ENCODE measurements at places on chromosomes 6 and 20.

GRCh38 chr20:10322073-10323012, 103.7 kb downstream of the SNAP25 start:
- DNase-seq, result no peak

DNA sequence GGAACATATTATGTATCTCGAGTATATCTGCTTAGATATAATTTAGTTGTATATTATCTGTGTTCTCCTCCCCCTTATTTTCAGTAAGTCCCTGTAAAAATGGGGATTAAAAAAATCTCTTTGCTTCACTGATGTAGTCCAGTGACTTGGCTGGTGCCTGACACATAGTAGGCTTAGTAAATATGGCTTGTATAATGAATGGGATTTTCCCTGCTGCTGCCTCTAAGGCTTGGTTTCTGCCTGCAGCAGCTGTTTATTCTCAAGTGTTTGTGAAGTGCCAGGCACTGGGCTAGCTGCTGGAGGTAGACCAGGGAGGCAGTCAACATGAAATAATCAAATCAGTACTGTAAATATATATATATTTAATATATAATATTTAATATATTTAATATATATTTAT, 1.6 kb upstream of the ZFP64 start:
- DNase-seq, result peak; percentile 2

GRCh38 chr6:19660123-19660910, 176.9 kb upstream of the ID4 start:
- DNase-seq, result no peak

- DNase-seq, result no peak
Measured at GRCh38 chr6:123323452-123324329, 313.1 kb downstream of the TRDN start.

DNA sequence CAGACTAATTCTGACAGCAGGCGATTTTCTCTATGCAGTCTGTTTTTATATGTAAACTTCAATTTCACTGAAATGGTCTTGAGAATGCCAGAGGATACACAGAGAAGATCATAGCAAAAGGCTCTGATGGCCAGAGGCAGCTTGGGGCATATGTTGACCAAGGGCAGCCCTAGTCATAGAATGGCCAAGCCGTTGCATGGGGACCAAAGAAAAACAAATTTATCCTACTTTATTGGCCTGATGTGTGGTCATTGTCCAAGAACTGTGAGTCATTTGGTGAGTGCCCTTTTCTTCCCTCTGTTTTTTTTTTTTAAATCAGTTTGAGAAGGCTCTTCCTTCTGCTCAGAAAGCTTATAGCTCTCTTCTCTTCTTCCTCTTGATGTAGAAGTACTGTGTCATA, 5.8 kb downstream of the HDGFL1 start:
- no peak for DNase-seq

DNA sequence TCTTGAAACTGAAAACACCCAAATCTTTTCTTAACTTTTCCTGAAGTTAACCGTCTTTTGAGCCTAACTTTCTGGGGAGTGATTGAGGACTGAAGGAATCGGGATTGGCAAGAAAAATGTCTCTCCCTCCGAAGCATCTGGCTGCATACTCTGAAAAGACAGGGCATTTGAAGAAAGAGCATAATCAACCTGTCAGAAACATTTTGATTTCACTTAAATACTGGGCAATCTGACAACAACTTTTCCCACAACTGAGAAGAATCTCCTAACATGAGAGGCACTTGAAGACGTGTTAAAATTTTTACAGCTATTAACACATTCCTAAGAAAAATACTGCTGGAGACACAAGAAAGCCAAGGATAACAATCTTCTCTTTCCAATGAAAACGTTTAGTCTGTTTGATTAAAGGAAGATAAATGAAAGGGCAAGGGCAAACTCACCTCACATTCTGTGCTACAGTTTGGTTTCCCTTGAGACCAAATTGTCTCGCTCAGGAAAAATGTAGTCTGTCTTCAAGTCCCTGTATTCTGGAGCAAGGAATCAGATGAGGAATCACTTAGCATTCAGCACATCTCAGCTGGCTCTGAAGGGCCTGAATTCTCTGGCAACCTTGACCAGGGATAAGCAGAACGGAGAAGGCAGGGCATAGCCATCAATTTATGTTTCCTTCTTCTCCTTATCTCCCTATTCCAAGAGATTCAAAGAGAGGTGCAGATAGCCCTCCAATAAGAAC, 76.1 kb downstream of the TBX18 start:
- no peak for DNase-seq

DNA sequence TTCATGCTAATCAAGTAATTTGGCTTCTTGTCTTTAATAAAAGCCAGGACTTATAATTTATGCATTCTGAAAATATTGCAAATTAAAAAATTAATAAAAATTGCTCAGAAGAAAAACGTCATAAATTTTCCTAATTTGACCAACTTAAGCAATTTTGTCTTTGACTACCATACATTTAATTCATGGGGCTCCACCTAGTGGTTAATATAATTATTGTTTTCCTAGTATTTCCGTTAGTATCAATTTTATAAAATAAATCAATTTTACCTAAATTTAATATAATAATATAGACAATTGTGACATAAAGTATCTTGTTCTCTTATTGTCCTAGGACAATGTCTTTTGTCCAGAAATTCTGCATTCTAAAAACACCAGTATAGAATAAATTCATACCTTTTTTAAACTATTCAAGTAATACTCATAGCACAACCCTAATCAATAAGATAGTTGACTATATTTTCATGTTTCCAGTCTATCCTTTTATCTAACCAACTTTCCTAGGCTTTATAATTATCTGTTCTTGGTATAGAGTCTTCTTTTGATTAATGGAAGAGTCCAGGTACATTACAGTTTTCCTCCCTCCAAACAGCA, 319.9 kb downstream of the TRDN start:
- peak; percentile 29 for DNase-seq

DNA sequence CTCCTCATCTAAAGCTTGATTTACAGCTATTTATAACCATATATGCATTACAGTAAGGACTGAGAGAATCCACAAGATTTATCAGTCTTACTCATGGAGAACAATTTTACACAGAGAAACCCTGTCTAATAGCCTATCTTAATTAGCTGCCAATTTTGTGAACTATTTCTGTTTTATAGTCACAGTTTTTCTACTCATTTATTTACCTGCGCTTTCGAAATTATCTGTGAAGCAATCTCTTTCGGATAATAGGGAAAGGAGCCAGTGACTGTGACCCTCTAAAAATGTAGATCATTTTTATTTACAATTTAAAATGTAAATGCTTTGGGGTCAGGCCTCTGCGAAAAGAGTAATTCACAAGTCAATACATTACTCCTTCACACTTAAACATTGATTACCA, 98.1 kb downstream of the TSHZ2 start:
- DNase-seq, result no peak

DNA sequence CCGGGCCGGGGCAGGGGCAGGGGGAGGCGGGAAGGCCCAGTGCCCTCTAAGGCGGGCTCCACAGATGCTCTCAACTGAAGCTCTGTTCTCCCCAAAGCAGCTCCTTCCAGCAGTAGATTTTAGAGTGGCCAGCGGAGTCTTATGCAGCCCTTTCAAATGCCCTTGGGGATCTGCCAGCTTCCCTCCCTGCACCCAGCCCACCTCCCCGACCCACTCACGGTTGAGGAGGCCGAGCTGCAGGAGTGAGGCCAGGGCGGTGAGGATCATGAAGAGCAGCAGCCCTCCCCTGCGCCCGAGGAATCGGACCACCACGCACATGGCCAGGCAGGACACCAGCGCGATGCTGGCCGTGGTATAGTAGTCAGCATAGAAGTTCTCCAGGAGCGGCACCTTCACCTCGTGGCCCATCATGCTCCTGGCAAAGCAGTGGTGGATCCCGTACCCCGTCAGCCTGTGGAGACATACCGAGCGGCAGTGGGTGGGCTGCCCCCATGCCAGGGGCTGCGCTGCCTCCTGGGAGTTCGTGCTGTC, 28.0 kb downstream of the PSMG4 start:
- DNase-seq, result no peak

DNA sequence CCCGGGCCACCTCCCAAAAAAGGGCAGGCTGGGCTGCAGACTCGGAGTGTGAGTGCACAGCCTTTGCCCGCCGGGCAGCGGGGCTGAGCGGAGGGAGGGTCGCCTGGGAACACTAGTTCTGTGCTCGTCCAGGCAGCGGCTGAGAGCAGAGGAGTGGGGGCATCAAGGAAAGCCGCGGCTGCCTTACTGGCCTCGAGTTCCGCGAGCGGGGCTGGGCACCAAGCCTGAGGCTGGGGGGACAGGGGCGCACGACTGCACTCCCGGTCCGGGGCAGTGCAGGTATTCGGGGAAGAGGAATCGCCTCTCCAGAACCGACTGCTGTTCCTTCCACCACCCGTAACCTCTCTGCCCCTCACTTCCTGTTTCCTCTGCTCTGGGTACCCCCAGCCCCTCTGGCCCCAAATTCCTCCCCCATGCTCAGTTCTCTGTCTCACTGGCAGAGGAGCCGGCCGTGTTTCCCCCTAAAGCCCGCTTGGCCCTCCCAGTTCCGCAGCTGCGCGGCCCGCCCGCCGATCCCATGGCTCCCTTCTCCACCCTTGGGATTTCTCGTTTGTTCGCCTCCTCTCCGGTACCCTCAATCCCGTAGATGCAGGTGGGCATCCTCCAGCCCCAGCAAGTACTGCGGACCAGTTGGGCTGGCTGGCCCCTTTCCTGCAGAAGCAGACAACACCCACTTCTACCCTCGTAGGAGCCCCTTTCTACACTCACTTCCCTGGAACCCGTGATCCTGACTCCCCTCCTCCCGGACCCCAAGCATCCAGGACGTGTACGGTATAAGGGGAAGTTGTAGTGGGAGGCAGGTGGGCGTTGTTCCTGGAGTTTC, 5.1 kb downstream of the RING1 start:
- no peak for DNase-seq

GRCh38 chr6:143058987-143059386, 1.7 kb upstream of the AIG1 start:
- DNase-seq, result no peak

DNA sequence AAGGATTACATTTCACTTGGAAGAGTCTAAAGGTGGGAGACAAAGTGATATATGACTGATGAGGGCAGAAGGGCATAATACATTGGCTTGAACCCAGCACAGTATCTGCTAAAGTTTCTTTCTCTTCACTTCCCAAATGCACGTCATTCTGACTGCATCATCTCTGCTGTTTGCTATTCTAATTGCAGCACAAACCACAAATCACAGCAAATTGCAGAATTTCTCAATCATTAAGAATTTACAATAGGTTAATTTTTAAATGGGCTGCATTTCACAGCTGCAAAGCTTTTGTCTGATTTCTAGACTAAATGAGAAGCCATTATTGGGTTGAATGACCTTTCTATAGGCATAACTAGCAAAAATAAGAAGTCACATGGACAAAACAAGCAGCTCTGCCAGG, 337.0 kb downstream of the RNGTT start:
- DNase-seq, result peak; percentile 21

DNA sequence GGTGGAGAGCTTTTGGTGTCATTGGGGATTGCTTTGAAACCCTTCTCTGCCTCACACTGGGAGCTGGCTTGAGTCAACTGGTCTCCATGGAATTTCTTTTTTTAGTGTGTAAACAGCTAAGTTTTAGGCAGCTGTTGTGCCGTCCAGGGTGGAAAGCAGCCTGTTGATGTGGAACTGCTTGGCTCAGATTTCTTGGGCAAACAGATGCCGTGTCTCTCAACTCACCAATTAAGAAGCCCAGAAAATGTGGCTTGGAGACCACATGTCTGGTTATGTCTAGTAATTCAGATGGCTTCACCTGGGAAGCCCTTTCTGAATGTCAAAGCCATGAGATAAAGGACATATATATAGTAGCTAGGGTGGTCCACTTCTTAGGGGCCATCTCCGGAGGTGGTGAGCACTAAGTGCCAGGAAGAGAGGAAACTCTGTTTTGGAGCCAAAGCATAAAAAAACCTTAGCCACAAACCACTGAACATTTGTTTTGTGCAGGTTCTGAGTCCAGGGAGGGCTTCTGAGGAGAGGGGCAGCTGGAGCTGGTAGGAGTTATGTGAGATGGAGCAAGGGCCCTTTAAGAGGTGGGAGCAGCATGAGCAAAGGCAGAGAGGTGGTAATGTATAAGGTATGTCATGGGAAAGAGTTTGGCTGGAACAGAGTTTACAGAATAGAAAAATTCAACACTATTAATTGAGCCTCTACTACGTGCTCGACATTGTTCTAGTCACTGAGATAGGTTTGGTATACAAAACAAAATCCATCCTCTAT, 31.2 kb downstream of the SRSF3 start:
- peak; percentile 65 for DNase-seq

- DNase-seq, result no peak
Measured at GRCh38 chr20:61806995-61807394, 258.7 kb downstream of the TAF4 start.

DNA sequence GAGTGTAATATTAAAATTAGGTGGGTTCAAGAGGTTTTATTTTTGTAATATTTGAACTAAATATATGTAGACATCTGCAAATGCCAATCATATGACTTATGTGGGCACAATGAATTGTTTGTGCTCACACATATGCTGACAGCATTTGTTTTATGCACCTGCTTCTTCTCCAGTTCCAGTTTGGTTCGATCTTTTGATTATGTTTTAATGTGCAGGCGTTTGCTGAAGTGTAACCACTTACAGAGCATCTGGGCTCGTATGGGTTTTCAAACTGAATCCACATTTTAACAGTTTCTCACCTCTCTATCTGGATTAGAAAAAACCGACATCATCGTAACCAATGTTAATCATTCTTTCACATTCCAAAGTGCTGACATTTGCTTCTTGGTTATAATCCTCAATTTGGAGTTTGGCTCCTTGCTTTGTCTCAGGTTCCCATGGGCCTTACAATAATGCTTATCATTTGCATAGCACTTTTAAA, 129.1 kb upstream of the SPACA1 start:
- peak; percentile 40 for DNase-seq

DNA sequence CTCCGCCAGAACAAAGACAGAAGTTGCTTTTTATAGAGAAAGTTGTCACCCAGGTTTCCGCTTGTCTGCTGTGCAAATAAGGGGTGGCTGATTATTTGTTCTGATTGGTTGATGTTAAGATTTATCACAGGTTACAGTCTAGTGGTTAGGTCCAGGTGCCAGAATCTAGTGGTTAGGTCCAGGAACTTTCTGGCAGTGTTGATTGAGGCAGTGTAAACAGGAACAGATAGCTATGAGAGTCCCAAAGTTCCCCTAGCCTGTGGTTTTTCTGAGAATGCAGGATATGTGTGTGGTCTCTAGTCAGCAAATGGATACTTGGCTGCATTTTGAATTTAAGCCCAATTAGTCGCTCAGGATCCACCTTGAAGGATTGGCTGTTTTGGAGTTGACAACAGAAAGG, 148.0 kb downstream of the TMEM200A start:
- DNase-seq, result no peak

All from NCI-H1105 (cell line).